Dermis microvascular lymphatic vessel endothelial cell (primary cell): ENCODE measurements at places on chromosomes 7 and 10.

DNA sequence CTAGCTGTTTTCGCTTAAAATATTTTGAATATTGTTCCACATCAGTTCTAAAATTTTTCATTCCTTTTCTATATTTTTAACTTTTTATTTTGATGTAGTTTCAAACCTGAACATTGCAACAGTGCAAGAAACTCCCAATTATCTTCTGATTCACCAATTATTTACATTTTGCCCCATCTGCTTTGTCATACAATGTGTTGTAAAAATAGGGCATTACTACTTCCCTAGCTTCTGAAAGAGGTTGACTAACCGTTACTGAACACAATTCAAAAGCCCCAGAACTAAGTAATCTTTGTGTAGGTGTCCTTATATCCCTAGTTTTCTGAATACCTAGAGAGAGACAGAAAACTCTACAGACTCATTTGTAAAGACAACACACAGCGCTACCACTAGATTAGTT is 86.7 kb downstream of the AVL9 start:
- DNase-seq: no peak

DNA sequence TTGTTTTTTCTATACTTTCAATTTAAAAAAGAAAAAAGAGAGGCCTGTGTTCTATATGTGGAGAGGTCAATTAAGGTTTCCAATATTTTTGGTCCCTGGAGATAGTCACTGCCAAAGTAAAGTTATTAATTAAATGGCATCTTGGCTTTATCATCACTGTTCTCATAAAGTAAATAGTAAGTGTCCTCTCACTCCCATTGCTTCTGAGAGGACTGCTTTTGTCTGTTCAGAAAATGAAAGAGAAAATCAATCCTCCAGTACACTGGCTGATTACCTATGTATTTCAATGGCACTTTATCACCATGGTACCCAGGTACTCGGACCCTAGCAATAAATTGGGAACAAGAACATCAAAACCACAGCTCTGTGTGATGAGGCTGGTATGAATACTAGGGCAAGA is 94.0 kb downstream of the RNLS start:
- no peak for DNase-seq

DNA sequence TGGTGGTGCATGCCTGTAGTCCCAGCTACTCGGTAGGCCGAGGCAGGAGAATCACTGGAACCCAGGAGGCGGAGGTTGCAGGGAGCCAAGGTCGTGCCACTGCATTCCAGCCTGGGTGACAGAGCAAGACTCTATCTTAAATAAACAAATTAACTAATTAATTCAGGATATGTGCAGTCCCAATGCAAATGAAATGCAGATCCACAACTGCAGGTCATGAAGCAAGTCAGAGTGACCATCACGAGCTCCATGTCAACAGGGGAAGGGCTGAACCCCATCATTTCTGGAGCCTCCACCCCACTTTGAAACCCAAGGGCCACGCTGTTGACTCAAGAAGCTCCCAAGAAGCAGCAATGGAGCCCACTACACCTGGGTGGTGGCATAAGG is 115.4 kb downstream of the LARP4B start:
- DNase-seq: no peak

GRCh38 chr10:60098677-60099601 is 192.6 kb upstream of the CCDC6 start:
- peak; percentile 6 for DNase-seq

DNA sequence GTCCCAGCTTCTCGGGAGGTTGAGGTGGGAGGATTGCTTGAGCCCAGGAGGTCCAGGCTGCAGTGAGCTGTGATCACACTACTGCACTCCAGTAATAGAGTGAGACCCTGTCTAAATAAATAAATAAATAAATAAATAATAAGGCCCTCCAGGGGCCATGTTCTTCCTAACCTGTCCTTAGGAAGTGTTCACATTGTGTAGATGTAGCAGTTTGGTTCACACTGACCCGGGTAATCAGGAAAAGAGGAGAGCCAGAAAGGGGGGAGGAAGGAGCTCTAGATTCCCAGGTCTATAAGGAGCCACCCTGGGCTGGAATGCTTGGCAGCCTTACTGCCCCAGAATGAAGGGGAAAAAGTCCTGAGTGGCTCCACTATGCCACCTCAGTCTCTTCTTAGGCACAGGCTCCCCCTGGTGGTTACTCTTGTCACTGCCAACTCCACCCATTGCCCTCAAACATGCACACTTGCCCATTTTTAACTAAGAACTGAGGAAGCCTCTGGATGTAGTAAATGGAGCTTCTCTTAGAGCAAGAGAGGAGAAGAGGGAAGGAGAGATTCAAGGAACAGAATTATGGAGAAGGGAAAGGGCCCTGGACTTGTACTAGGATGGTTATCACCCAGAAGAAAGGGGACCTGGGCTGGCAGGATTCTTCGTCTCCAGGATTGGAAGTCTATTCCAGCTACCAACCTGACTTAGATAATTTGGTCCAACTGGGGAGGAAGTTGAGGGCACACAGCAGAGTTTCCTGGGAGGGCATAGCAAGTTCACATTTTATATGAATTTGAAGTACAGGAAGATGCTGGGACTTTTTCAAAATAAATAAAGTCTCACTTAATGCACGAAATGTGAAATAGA is 7.8 kb downstream of the HPS6 start:
- DNase-seq: peak; percentile 55

GRCh38 chr7:155778349-155778748 is 33.9 kb downstream of the SHH start:
- DNase-seq: no peak

DNA sequence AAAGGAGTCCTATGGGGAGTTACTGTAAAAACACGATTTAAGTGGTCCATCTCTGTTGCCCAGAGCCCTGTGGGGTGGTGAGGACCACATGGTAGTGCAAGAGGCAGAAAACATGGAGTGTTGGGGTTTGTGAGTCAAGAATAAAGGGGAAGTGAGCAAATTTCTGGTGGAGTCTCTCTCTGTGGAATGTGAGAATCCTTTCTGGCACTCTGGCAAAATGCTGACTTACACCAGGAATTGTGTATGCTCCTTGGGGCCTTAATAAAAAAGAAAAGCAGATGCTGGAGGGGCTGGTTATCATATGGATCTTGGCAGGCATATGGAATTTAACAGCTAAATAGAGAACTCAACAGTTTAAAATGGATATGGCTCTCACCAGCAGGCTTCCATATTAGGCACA is 486.0 kb downstream of the TNS3 start:
- DNase-seq: no peak

- no peak for DNase-seq
Observed at GRCh38 chr7:963236-964078, 9.0 kb upstream of the ADAP1 start.

DNA sequence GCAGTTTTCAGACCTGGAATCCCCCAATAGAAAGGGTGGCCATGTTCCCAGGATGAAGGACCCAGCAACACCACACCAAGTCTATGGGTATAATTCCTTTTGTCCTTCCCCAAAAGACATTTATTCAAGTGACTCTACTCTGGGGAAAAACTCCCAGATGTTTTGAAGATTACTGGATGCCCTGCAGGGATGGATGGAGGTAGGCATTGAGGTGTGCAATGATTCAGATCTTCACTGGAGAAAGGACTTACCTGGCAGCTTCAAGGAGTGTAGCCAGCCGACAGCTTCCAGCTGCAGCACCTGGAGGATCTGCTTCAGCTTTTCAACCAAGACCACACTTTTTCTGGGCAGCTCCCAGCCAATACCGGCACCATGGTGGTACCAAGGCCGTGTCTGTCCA is 172.0 kb downstream of the BAMBI start:
- DNase-seq: no peak

- no peak for DNase-seq
Observed at GRCh38 chr7:151757274-151757673, 119.6 kb downstream of the PRKAG2 start.

- no peak for DNase-seq
Observed at GRCh38 chr7:33395340-33395739, 266.0 kb downstream of the BBS9 start.

DNA sequence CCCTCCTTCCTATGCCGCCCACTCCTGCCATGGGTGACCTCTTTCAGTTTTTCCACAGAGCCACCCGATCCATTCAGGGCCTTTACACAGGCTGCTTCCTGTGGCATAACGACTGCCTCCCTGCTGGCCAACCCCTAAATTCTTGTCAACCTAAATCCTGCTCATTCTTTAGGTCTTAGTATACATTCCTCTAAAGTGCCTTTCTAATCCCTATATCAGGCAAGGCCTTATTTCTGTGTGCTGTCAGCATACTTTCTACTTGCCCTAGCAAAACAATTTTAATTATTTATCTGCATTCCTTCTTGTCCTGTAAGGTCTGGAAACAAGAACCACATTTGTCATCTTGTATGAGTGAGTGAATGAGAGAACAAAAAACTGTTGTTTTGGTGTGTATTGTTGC is 132.4 kb downstream of the DNAH11 start:
- no peak for DNase-seq

- peak; percentile 45 for DNase-seq
Observed at GRCh38 chr7:21253740-21254687, 173.9 kb upstream of the SP4 start.

DNA sequence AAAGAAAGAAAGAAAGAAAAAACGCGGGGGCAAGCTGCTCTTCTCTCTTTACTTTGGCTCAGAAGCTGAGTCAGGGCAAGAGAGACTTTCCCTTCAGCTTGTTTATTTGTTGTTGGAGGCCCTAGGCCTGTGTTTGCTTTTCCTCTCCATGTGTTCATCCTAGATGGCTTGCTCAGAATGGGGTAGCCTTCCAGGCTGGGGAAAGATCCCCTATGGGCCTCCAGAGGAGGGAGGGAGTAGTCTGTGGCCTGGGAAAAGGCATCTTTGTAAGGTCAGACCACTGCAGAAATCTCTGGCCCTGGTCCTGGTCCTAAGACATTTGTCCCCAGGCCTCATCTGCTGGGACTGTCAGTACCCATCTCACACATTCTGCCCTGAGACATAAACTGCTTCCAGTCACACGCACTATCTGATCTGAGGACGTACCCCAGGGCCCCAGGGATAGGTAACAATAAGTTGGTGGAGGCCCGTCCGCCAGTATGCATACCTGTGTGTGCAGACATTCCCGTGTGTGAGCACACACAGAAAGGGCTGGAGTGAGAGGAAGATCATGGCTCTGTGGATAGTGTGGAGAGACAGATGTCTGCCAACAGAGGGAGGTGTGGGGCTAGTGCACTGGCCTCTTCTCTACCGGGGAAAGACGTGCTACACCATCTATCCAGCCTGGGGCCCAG is 4.9 kb upstream of the SCD start:
- DNase-seq: peak; percentile 52

GRCh38 chr7:148723166-148723559 is 24.5 kb downstream of the CUL1 start:
- DNase-seq: no peak

- no peak for DNase-seq
Observed at GRCh38 chr7:70392256-70392876, 739.6 kb upstream of the GALNT17 start.

GRCh38 chr10:1851762-1852161 is 114.4 kb upstream of the ADARB2 start:
- no peak for DNase-seq

GRCh38 chr7:158561659-158562058 is 26.0 kb downstream of the PTPRN2 start:
- DNase-seq: no peak

GRCh38 chr10:112872728-112873127 is 77.3 kb upstream of the TCF7L2 start:
- DNase-seq: no peak

- no peak for DNase-seq
Observed at GRCh38 chr10:104895981-104896380, 254.9 kb downstream of the SORCS3 start.

- no peak for DNase-seq
Observed at GRCh38 chr7:146414373-146414772, 297.8 kb downstream of the CNTNAP2 start.

- DNase-seq: peak; percentile 10
Observed at GRCh38 chr10:77898323-77899079, 28.1 kb downstream of the DLG5 start.

DNA sequence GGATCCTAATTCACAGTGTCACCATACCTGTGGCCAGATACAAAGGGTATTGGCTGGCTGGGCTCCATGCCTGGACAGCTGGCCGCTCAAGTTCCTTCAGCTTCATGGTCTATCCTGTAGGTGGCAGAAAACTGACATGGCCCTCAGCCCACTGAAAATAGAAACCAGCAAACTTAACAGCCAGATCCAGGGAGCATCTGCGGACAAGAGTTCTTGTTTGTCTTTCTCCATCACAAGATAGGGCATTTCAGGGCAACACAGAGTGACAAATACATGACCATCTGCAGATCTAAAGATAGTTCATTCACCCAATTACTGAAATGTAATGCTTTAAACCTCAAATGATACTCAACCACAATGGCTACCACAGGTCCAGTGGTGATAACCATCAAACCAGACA is 2.8 kb downstream of the SEC31B start:
- DNase-seq: no peak

- no peak for DNase-seq
Observed at GRCh38 chr10:103284170-103284569, 7.2 kb downstream of the INA start.

DNA sequence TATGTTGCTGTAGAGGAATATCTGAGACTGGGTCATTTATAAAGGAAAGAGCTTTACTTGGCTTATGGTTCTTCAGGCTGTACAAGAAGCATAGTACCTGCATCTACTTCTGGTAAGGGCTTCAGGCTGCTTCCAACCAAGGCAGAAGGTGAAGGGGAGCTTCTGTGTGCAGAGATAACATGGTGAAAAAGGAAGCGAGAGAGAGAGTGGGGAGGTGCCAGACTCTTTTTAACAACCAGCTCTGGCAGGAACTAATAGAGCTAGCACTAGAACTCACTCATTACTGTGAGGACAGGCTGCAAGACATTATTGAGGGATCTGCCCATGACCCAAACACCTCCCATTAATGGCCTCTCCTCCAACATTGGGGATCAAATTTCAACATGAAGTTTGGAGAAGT is 94.5 kb downstream of the KIF20B start:
- DNase-seq: no peak

DNA sequence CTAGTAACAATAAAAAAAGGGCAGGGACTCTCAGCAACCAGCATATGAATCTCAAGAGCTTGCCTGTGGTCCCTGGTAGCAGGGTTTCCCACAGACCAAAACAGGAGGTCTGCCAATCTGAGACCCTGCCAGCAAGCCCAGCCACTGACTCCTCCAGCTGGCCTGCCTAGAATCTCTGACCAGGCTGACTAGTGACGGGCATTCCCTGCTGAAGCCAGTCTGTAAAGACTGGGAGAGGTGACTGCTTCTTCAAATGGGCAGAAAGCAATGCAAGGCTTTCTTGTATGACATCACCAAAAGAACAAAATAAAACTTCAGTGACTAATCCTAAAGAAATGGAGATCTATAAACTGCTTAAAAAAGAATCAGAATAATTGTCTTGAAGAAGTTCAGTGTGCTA is 249.4 kb downstream of the TCF7L2 start:
- DNase-seq: no peak

DNA sequence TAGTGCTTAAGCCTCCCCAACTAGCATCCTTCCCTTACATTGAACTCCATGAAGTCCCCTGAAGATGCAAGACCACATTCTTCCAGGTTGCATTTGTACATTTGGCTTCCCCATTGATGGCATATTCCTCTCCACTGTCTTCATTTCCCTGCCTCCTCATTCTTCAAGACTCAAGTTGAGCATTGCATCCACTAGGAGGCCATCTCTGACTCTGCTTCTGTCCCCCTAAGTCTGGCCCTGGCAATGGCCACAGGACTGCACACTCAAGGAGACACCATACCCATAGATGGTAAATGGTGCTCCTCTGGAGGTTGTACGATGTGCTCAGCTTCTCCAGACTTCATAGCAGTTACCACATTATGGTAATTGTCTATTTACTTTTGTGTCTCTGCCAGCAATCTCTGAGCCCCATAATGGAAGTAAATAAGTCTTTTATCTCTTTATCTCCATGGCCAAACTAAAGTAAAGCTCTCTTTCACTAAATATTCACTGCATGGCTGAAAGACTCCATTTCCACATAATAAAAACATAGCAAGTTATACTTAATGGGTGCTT is 112.6 kb downstream of the PTPRZ1 start:
- DNase-seq: no peak

GRCh38 chr10:77247031-77247990 is 390.3 kb downstream of the KCNMA1 start:
- no peak for DNase-seq
